Activated CD4-positive, alpha-beta T cell treated with anti-CD3 and anti-CD28 coated beads, Interleukin-2, amount 10 ng/mL, durations not matched to agents 7 days and 5 days (primary cell): ENCODE measurements at places on chromosomes 7 and 10. TPM values are rescaled to one million over a fixed set of nuclear protein-coding genes. Genes with fewer than 3 reads are reported as not detected.

GRCh38 chr7:158432369-158433341, 155.0 kb downstream of the PTPRN2 start:
- no peak for DNase-seq

DNA sequence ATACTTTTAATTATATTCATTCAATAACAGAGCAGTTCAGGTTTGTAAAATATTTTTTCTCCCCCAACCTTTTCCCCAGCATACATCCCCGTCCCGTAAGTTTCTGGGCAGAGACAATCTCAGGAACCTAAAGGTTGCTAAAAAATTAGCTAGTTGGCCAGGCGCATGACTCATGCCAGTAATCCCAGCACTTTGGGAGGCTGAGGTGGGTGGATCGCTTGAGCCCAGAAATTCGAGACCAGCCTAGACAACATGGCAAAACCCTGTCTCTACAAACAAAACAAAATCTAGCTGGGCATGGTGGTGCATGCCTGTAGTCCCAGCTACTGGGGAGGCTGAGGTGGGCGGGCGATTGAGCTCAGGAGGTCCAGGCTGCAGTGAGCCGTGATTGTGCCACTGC, 40.2 kb downstream of the TCF7L2 start:
- DNase-seq, result no peak

DNA sequence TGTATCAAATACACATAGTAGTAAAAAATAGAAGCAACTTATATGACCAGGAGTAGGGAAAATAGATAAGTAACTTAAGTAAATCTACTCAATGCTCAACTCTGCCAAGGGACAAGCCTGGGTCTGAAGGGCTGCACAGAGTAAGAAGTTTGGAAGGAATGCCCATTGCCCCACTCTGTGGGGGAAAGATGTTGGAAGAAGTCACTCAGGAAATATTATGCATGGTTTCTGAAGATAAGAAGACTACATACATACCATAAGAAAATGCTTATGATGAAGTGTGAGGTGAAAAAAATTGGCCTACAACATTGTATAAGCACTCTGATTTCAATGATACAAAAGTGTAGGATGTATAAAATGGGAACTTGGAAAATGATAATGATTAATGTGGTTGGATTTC, 54.0 kb downstream of the LAMB4 start:
- no peak for DNase-seq

DNA sequence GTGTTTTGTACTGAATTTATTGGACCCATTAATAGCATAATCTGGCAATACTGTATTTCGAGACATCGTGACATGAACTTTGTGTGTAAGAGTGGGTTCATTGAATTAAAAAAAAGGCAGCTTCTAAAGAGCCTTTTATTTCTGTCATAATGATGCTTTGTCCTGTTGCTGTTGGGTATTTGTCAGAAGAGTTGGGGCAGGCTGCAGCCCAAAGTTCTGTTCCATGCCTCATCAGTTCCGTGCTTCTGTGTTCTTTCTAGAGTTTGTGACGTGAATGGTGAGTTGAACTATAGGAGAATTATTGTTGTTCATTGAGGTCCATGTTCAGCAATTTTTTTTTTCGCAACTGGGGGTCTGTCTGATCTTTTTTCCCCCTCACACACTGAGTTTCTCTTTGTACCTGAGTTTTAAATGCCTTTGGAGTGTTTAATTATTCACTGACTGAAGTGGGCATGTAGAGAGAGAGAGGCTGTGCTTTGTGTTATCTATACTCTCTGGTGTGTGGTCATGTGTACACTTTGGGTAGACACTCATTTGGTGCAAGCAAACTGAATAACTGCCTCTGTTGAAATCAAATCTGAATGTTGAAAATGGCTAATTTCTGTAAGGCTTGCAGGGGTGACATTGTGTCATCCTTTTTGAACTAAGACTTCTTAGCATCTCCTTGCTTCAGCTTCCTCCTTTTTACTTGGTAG, 69.8 kb downstream of the ADD3 start:
- peak; percentile 12 for DNase-seq

DNA sequence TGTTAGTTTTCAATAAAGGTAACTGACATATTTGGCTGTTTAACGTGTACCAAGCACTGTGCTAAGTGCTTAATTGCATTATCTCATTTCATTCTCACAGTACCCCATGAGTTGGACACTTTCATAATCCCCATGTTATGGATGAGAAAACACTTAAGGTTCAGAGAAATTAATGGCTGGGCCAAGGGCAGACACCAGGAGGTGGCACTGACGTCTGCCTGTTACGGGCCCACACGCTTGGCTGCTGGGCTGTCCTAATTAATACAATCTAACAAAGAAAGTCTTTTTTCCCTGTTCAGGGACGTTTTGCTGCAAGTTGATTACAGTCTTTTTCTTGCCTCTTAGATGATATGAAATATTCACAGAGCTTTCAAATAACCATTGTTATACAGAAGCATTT, 16.1 kb downstream of the DYDC2 start:
- no peak for DNase-seq

- DNase-seq, result no peak
Measured at GRCh38 chr10:5092848-5093790, 1.1 kb upstream of the AKR1C3 start.

DNA sequence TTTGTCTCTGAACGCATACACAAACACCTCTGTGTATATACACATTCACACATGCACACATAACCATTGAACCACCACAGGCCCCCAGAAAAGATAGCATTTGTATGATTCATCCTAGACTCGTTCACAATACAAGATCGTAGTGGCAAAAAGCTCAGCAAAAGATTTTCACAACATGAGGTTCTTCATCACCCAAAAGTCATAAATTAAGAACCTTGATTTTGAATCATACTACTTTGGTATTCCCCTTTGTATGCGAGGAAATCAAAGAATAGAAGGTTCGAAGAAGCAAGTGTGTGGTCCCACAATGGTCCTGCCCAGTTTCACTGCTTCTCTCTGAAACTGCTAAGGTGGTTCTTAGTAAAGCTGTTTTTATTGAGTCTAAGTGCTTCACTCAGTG, 200.7 kb downstream of the CELF2 start:
- no peak for DNase-seq

DNA sequence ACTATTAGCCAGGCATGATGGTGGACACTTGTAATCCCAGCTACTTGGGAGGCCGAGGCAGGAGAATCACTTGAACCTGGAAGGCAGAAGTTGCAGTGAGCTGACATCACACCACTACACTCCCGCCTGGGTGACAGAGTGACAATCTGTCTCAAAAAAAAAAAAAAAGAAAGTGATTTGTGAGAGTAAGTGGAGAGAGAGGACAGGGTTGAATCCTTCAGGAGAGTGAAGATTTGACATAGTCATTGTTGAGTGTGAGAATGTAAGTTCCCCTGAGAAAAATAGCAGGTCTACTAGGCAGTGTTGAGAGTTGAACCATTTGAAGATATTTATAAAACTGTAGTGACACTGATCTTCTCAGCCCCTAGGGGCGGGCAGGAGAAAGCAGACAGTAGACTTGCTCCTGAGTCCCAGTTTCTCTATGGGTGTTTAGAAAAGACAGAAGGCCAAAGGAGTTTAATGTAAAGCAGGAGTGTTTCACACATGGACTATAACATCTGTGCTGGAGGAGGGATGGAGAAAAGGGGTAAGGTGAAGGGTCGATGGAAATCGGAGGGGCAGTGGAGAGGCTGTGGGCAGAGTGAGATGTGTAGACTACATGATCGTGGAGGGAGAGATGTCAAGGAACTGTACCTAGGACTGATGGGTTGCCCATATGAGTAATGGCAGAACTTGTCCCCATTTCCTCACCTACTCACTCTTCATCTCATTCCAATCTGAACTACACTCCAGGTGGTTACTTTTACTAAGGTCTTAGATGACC, 13.7 kb upstream of the LAMB4 start:
- DNase-seq, result no peak

GRCh38 chr10:9561821-9562505, 1455.7 kb upstream of the CELF2 start:
- no peak for DNase-seq

- DNase-seq, result no peak
Measured at GRCh38 chr10:90443342-90443741, 414.5 kb downstream of the HTR7 start.

DNA sequence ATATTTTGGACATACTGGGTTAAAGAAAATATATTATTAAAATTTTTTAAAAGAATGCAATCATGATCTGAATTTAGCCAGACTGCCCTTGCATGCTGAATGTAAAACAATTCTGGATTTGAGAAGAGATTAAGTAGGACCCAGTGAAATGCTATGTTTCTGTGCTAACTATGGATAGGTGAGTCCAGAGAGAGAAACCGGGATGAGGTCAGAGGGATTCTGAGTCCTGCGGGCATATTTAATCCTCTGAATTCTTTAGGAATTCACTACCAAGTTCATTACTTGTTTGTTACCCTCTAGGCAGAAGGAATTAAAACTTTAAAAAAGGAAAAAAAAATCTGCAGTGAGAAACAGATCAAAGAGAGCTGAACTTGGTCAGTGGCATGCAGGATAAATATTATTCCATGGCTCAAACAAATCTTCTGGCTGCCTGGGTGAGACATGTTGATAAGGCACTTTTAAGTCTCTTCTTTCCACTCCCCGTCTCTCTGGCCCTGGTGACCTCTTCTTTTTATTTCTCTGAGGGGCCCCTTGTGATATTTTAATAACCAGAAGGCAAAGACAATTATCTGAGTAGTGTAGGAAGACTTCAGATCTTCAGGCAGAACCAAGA, 50.2 kb upstream of the LYZL1 start:
- no peak for DNase-seq

- DNase-seq, result no peak
Measured at GRCh38 chr7:41162612-41163011, 540.3 kb downstream of the INHBA start.

- no peak for DNase-seq
Measured at GRCh38 chr7:82419200-82419599, 24.4 kb downstream of the CACNA2D1 start.

DNA sequence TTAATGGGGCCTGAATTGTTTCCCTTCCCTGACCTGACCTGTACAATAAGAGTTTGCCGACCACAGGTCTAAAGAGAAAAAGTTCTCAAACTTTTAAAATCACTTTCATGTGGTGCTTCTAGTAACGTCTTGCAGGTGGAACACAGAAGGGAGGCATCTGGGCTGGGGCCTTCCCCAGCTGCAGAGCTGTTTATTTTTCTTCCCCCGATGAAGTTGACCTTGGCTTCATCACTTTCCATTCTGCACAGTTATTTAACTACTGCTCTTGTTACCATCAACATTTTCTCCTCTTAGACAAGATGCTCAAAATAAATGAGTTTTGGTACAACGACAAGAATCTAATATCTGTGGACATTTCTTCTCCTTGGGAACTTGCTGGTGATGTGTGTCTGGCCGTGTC, 181.7 kb downstream of the HERPUD2 start:
- DNase-seq, result no peak

GRCh38 chr7:134029743-134030142, 97.4 kb upstream of the LRGUK start:
- no peak for DNase-seq

DNA sequence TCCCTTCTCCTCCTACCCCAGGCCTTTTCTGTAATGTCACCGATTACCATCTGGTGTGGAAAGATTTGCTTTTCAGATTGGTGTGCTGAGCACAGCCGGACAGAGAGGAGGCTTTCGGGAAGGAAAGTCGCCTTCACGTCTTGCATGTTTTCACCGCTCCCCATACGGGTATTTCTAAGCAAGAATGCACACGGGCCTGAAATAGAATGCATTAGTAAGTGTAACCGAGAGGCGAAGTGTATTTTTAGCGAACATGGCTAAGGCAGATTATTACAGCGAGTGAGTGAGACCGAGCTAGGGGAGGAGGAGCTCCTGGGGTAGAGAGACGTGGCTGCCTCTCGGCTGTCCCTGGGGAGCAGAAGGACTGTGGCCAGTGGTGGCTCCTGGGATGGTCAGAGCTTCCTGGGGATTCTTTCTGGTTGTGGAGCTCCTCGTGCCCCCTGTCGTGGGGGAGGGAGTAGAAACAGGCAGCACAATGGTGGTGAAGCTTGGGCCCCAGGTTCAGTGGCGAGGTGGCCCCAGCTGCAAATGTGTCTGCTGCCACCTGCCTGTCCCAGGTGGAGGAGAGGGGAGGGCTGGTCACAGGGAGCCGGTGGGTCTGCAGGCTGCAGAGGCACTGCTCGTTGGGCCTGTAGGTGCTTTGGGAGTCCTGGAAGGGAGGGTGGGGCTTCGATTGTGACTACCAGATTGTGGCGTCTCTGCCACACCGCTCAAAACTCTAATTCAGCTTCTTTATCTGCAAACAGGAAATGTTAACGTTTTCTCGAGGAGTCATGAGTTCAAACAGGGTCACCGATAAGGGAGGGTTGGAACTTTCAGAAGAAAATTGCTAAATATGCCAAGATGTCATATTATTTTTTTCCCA, 135.8 kb downstream of the CAMK1D start:
- DNase-seq, result peak; percentile 21

DNA sequence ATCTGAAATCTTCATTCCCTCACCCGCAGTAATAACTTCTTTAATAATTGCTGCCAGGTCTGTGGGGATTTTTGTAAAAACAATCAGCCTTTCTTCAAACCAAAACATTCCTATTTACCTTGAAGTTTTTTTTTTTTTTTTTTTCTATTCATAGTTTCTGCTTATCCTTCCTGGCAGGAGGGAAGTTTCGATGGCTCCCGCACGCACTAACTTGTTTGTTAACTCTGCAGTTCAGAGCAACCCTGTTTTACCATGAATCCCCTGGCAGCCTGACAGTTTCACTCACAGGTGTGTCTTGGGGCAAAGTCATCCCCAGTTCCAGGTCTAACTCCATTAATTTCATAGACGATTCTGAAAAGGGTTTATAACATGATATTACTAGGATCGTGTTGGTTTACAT, 149.3 kb downstream of the KLF6 start:
- no peak for DNase-seq

- DNase-seq, result no peak
Measured at GRCh38 chr7:36546331-36546730, 156.7 kb downstream of the ANLN start.

Gene UBE3C
- 51.3 TPM for total RNA-seq

Gene APBB1IP
- total RNA-seq, result 78.4 TPM

Gene UNC5B
- total RNA-seq, result not detected

Gene ZNF727
- 0.57 TPM for total RNA-seq

Gene OR6V1
- total RNA-seq, result not detected

Gene DDC
- total RNA-seq, result not detected

Gene WNT2
- total RNA-seq, result not detected

Gene PIK3AP1
- 0.72 TPM for total RNA-seq

Gene HOXA7
- total RNA-seq, result not detected

Gene PEX1
- total RNA-seq, result 18.9 TPM

Gene AMPH
- total RNA-seq, result not detected

Gene CPEB3
- total RNA-seq, result 2.6 TPM

Gene BUD31
- total RNA-seq, result 115 TPM

Gene GPR22
- total RNA-seq, result not detected

Gene ITPRID1
- not detected for total RNA-seq

Gene VWC2
- total RNA-seq, result not detected

Gene SMARCD3
- 2.5 TPM for total RNA-seq

Gene GPC2
- total RNA-seq, result 20.9 TPM
